ENCODE measurements at places on chromosomes 1 and 21. TPM values are rescaled to one million over a fixed set of nuclear protein-coding genes. Genes with fewer than 3 reads are reported as not detected.

DIO1 gene
- total RNA-seq, result not detected

GRCh38 chr1:119859647-119860046 is 36.7 kb downstream of the ADAM30 start:
- ATAC-seq, result peak; percentile 79

- ATAC-seq, result no peak
These were observed 87.2 kb downstream of the TGFBR3 start for GRCh38 chr1:91798740-91799139.

- no peak for ATAC-seq
These were observed 4.5 kb downstream of the DLGAP3 start for GRCh38 chr1:34924759-34925555.

- no peak for ATAC-seq
These were observed 6.4 kb downstream of the INPP5B start for GRCh38 chr1:37940299-37940947.

DNA sequence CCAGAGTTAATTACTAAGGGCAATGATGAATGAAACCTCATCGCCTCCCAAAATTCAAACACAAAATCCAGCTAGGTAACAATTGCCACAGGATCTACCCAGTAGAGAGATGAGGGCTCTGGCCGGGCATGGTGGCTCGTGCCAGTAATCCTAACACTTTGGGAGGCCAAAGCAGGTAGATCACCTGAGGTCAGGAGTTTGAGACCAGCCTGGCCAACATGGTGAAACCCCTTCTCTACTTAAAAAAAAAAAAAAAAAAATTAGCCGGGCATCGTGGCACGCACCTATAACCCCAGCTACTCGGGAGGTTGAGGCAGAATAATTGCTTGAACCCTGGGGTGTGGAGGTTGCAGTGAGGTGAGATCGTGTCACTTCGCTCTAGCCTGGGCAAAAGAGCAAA is 15.8 kb downstream of the CD2 start:
- ATAC-seq, result peak; percentile 0
